Activated CD8-positive, alpha-beta memory T cell treated with anti-CD3 and anti-CD28 coated beads, Interleukin-2, amount 50 U/mL, for 48 hours (primary cell): ENCODE measurements at places on chromosomes 7 and 10.

DNA sequence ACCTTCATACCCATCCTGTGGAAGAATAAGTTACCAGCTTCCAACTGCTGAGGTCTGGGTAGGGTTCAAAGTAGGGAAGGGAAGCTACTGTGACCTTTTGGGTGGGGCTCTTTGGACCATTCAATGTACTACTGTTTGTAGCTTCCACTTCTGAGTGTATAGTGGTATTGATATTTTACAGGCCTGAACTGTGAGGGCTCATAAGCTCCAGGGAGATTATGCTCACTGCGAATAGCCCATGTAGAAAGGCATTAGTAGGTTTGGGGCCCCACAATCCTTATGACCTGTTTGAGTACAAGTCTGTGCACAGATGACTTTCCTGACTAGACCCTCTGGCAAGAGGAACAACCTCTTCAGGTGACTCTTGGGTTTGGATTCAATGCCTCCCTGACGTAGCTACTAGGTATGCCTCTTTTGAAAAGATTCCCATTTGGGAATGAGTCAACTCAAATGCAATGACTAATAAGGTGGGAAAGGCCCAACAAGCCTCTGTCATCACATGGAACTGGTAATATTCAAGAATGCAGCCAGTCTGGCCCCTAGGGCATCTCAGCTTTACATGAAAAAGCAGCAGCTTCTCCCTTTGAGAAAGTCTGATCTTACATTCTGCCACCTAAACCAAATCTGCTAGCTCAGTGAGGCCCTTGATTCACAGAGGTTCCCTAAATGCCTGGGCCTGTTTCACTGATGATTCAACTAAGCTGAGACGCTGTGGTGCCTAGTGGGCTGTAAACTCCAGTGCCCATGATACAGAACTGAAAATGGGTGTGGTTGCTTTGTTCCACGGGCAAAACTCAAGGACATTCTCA, 79.8 kb downstream of the ABI1 start:
- peak; percentile 58 for DNase-seq

DNA sequence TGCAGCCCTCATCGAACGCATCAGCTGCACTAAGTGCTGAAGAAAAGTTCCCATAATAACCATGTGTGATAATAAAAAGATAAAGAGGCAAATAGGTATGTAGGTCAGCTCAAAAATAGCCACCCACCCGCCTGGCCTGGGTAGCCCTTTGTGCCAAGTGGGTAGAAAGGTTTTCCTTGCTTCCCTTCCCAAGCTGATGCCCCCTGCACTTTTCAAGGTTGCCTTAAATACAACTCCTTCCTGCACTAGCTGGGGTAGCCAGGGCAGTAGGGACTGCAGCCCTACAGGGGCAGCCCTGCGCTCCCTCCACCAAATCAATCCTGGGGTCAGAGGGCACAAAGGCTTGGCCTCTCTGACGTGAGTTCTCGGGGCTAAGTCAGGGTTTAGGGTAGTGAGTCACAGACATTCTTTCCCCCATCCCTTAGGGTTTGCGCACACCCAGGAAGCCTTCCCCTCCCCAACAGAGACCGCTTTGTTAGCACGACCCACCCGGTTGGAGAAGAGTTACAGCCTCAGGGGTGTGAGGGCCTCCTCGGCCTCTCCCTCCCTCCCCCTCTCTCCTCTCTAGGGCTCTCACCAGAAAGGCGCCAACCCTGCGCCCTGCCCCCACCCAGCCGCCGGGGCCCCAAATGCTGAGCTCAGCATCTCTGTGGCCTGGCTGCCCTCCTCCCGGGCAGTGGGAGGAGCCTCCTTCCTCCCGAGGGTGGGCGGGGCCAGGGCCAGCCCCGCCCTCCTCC, 13.3 kb upstream of the DDIT4 start:
- DNase-seq: peak; percentile 96

DNA sequence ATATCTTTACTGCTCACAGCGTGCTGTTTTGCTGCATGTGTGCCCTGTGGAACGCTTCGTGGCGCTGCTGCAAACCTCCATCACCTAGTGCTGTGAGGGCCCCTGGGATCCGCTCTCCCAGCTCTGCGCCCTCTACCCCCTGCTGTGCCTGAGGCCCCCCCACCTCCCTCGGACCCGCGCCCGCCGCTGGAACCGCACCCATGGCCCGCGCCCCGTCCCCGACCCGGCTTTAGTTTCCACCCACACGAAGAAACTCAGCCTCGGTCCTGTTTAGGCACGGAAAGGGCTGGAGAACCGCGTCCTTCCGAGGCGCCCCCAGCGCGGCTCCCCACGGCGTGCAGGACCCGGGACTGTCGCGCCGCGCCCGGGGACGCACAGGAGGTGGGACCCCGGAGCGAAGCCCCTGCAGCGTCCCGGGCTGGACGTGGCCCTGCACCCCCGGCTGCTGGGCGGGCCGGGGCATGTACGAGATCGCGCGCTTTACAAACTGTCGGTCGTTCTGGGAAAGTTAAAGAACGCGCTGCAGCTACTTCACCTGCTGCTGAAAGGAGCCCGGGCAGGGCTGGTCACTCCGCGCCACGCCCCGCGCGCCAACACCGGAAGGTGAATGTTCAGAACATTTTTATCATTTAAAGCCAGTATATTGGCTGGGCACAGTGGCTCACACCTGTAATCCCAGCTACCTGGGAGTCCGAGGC, 54.3 kb downstream of the BMS1 start:
- DNase-seq: no peak

GRCh38 chr7:79386688-79387422, 66.6 kb downstream of the MAGI2 start:
- no peak for DNase-seq

GRCh38 chr10:45104674-45105073, 104.0 kb downstream of the ZNF22 start:
- no peak for DNase-seq

DNA sequence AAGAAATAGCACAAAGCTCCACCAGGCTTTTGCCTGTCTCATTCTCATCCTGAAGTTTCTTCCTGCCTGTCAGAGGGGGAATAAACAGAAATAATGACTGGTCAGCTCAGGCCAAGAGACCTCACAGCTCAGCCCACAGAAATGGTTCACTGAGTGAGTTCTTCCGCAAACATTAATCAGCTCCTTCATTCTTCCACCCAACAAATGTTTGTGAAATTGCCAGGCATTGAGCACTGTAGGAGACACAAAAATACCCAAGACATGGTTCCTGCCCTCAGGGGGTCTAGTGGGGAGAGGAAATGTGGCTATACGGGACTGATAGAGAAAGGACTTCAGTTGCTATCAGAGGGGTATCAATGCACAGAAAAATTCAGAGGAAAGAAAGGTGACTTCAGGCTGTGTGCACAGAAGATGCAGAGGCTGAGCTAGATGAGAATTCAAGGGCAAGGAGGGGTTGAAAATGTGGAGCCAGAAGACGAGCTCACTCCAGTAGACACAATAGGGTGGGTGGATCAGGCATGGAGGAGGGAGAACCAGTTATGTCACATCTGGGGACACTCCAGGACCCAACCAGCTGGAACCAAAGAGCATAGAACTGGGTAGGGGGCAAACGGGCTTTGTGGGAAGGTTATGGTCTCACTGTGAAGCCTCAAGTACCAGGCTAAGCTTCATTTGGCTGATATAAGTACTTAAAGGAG, 20.9 kb downstream of the MYOF start:
- no peak for DNase-seq
